ENCODE measurements at places on chromosomes 16 and 17.

DNA sequence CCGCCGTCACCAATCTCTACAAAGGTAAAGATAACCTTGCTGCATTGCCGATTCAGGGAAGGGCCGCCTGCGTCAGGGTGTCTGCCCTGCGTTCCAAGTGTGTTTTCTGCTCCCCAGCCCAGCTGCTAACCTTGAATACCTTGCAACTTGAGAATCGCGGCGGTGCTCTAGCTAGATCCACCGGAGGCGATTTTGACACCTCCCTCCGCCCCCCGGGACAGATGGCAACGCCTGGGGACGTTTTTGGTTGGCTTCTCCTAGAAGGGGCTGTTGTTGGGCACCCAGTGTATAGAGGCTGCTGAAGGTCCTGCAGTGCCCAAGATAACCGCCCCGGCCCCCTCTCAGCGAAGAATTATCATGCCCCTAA, 1.5 kb downstream of the HAPSTR1 start:
- DNase-seq = no peak

- DNase-seq = no peak
These were observed 21.6 kb upstream of the ARL4D start for GRCh38 chr17:43377056-43377810.

DNA sequence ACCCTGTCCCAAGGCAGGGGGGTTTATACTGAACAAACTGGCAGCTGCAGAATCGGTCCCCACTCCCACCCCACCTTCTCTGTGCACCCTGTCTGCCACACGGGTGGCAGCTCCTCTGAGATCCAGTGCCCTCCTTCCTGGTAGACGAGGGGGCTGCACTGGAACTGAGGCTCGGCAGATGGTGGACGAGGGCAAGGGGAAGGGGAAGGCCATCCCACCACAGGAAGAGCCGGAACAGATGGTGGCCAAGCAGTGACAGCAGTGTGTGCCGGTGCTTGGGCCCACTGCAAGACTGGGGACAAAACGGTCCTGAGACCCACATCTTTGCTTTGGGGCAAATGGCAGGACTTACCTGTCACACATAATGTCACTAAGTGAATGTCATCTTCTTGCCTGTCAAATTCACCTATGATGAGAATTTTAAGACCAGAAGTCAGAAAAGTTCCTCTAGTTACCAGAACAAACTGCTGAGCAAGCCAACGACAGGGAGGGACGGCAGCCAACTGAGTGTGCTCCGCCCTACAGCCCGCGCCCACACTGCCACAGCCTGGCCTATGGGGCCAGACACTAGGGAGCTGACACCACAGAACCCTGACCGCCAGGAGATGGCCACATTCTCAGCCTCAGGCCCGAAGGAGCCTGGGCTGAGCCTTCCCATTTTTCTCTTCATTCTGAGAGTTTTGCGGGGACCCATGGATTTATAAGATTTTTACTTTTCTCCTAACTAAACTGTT, 14.4 kb downstream of the NTAN1 start:
- peak; percentile 95 for DNase-seq

DNA sequence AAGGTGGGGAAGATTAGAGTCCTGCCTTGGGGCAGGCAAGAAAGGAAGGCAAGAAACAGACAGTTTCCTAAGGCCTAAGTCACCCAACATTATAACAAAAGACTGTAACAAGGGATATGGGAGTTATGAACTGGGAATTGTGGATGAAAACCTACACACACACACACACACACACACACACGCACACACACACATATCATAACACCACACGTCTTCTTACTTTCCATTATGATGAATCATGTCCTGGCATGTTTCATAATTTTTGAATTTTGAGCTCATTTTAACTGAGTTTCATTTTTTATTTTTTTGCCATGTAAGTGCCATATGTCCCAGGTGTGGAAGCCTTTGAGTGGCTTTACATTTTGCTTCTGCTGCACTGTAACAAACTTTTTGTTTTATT, 29.9 kb downstream of the HS3ST2 start:
- DNase-seq = no peak

DNA sequence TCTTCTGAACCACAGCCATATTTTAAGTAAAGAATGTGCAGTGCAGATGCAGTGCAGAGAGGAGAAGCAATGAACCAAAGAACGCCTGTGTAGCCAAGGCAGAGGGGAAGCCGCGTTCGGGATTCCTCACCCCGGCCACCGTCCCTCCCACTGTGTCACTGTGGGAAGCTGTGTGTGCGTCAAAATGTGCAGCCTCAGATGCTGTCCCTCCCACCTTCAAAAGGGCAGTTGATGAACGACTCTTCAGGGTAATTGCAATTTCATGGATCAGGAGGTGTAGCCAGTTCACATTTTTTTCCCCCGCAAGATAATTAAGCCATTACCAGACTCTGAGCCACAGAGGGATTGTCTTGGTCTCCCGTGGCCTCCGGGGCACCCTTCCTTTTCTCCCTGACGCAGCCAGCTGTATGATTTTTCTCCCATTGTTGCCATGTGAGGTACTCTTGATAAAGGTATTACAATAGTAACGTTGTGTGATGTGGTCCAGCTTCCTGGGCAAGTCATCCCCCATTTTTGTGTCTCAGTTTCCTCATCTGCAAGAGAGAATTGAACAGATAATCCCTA, 190.0 kb downstream of the FOXL1 start:
- no peak for DNase-seq

DNA sequence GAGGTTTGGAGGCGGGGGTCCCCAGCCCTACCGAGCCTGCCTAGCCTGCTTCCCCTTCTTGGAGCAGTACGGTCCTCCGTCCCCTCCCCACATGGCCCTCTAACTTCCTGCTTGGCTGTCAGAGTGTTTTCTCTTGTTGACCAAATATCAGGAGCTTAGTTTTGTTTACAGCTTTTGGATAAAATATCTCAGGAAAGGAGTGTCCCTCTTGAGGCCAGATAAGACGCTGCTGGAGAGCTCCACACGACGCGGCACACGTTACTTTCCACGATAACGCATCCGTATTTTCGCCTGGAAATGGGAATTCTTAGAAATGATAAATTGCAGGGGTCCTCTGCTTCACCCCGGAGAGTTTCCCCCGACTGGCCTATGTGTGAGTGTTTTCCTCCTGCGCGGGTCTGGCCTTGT, 182.9 kb downstream of the MAF start:
- no peak for DNase-seq

DNA sequence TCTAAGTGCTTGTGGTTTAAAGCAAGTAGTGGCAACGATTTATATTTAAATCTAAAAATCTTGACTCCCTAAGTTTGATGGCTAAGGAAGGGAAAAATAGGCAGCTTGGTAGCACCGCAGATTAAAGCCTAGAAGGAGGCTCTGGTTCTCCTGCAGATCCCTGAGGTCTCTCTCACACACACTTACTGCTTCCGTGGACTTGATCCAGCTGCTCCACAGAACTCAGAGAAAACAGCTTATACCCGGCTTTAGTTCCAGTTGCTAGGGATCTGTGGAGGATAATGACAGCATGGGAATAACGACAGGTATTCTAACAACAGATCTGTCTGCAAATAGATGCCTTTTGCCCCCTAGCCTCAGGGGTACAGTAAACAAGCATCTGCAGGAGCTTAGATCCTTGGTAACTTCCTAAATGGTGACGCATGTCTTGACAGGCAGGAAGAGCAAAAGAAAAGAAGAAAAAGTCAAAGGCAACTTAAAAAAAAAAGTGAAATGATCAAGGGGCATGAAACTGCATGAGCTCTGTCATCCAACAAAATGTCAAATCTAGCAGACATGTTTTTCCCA, 4.5 kb downstream of the WIPI1 start:
- DNase-seq = no peak

DNA sequence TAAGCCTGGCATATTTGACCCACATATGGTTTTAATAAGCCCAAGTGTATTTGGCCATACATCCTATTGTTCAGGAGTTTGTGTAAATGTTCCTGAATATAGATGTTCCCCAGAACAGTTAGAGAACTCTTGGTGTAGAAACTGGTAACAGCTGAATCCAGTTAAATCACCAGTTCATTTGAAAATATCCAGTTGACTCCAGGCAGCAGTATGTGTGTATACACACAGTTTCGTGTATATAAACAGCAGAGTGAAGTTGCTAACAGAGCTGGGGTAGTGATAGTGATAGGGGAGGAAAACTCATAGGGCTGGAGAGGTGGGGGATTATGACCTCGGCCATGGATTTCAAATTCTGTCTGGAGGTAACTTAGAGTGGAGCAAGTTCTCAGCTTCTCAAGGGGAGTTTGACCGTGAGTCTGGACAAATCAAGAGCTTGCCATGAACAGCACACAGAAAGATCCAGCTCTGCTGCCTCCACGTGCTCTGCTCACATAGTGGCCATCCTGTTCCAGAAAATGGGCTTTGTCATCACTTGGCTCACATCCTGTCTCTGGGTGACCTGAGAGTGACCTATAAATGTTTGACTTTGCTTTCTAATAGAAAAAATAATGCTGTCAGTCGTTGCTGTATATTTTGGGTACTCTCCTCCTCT, 30.6 kb upstream of the MMD start:
- no peak for DNase-seq

GRCh38 chr16:66335704-66336329, 30.7 kb upstream of the CDH5 start:
- DNase-seq = peak; percentile 47

GRCh38 chr17:28716740-28717577, 709 bp downstream of the RAB34 start:
- no peak for DNase-seq

GRCh38 chr17:66965801-66966262, 1.3 kb downstream of the CACNG4 start:
- no peak for DNase-seq

DNA sequence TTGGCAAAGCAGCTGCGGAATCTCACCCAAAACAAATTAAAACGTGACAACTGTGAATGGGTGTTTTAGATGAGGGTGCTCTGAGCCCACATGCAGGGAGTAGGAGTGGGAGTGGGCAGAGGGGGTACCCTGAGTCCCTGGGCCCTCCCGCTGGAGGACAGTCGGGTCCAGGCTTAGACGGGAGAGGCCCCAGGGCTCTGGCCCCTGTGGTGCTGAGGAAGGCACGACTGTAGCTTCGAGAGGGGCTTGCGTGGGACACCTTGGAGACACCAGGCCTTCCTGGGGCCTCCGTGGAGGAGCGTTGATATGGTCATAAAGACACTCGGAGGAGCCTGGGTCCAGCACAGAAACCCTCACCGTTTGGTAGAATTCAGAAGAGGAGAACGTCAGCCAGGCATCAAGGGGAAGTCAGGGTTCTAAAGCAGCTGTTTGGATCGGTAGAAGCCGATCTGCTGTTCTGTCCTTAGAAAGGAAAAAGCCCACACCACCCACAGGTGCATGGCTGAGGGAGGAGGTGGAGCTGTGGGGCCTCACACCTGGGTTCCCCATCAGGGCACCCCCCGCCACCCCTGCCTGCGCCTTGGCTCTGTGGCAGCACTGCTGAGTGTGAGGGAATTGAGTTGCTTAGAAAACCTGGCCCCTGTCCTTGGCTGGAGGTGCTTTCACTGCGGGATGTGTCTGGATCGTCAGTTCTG, 18.4 kb downstream of the DBNDD1 start:
- DNase-seq = peak; percentile 78

- DNase-seq = no peak
These were observed 13.9 kb downstream of the LRRC37B start for GRCh38 chr17:32020943-32021614.

DNA sequence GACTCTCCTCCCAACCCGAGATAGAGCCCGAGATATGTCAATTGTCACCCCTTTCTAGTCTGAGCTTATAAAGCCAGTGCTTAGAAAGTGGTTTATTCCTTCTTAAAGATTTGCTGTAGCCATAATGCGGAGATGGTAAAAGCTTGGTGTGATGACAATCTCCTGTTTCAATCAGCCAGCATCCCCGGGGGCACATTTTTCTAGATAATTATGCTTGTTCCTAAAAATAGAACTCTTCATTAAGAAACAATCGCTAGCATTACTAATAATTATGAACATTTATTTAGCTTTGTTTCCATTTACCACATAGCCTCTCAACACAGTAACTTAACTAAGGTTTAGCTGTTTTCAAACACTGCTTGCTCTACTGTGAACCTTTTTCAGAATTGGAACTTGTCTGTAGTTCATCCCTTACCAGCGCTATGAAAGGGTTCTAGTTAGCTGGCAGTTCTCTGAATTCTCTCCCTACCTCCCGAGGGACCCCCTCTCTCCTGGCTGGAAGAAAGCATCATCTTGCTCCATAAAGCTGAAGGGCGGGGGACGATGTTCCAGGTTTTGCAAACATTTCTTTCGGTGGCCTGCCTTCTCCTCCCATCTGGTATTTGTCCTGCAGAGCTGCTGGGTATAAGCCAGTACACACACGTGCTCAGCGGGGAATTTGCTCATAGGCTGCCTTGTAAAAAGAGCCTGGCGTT, 922 bp upstream of the MRPL58 start:
- DNase-seq = peak; percentile 89

GRCh38 chr17:70945386-70945785, 776.1 kb downstream of the KCNJ2 start:
- DNase-seq = no peak

DNA sequence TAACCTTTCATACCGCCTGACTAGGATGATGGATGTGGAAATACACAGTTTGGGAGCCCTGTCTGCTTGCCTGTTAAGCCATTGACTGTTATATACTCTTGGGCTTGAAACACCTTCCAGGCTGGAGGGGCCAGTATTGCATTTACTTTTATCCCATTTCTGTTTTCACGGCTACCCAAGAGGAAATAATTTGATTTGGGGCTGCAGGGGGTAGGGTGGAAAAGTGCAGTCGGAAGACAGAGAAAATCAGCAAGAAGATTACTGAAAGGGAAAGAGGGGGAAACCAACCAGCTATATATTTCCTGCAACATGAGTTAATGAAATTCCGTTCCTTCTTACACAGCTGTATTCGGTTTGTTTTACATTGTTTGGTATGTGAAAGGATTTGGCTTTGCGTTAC, 202.5 kb downstream of the CDH13 start:
- DNase-seq = no peak

- no peak for DNase-seq
These were observed 838 bp upstream of the TMEM97 start for GRCh38 chr17:28317966-28318758.

- peak; percentile 57 for DNase-seq
These were observed 1.4 kb downstream of the NOTUM start for GRCh38 chr17:81959362-81960129.

DNA sequence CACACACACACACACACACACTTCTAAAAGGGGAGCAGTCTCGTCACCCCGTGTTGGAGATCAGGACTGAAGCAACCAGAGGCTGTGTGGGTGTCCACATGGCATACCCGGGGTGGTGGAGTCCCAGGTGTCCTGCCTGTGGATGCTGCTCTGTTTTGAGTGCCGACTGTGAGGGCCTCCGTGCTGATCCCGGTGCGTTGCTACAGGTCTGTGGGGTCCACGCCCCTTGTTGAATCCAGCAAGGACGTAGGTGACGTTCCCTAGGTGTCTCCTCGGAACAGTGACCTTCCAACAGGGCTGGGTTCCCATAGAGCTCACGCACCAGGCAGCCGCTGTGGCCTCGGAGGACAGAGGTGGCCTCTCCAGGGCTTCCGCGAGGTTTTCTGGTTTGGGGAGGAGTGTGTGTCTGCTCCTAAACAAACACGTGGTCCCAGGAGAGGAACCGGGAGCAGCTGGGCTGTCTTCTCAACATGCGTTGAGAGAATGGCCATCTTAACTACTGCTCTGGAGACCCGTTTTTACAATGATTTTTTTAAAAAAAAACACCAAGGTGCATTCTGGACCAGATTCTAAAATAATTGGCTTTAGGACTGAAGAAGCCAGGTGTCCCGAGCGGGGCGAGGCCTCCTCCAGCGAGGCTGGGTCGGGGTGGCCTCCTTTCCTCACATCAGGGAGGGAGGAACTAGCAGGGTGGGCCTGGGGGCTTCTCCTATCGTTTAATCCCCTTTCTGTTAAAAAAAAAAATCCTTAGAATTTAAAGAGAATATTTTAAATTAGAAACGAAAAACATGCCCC, 100.6 kb upstream of the ZNF750 start:
- peak; percentile 63 for DNase-seq

Data from posterior cingulate gyrus (tissue), 11 donors.